ENCODE measurements at places on chromosomes 1 and 21. TPM values are rescaled to one million over a fixed set of nuclear protein-coding genes. Genes with fewer than 3 reads are reported as not detected.

KRTAP11-1 gene
- total RNA-seq: not detected

GRCh38 chr1:26280333-26281042 lies 602 bp downstream of the SH3BGRL3 start:
- DNase-seq: no peak

GRCh38 chr1:22334860-22335550 lies 116.6 kb upstream of the ZBTB40 start:
- no peak for DNase-seq

- DNase-seq: no peak
Measured at GRCh38 chr1:161241682-161242081, 3.7 kb upstream of the NR1I3 start.

CYP4A22 gene
- not detected for total RNA-seq

F13B gene
- not detected for total RNA-seq

LYPD8 gene
- not detected for total RNA-seq

DNA sequence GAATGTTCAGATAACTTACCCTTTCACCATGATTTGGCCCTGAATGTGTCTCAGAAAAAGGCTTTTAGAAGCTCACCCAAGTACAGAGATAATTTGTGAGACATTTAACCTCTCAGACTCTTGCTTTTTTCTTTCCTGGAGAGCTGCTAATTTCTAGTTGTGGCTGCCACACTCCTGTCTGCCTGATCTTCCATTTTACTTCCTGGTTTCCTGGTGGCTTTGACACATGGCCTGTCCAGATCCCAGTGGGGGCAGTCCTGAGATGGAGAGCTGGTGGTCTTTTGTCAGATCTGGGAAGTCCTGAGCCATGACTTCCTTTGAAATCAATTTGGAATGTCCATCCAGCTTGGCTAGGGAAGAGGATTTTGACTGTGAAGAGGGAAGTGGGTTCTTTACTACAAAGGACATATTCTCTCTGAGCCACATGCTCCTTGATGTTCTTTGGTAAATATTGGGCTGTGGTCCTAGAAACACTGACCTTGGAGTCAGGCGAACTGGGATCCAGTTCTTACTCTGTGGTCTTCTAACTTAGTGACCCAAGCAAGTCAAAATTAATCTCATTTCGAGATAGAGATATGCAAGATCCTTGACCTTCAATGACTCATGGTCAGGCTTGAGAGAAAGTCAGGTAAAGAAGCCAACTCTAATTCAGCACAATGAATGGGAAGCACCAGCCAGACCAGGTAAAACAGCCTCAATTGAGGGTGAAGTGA lies 78.0 kb upstream of the HSD17B7 start:
- DNase-seq: no peak

ANGPTL3 gene
- total RNA-seq: not detected

PIGR gene
- total RNA-seq: 0.07 TPM

WNT4 gene
- not detected for total RNA-seq

- no peak for DNase-seq
Measured at GRCh38 chr1:247493106-247493505, 35.2 kb upstream of the OR2B11 start.

- no peak for DNase-seq
Measured at GRCh38 chr1:71850936-71851335, 431.4 kb downstream of the NEGR1 start.

TTC39A gene
- 0.12 TPM for total RNA-seq

DNA sequence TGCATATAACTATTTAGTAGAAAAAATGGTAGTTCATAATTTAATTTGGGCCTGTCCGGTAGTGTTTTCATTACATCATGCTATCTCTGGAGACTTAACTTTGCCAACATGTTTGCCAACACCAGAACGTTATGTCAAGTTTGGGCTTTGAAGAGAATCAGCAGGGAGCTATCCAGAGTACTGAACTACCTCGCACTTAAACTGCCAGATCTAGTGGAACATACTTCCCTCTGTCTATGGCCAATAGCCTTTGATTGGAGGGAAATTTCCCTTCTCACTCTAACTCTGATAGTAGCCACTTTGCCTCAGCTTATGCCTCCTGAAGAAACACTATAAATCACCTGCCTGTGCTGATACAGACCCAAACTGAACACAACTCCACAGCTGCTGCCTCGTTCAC lies 10.0 kb downstream of the LRRC53 start:
- DNase-seq: no peak

- DNase-seq: no peak
Measured at GRCh38 chr1:47875036-47875435, 122.1 kb downstream of the TRABD2B start.

AMY1C gene
- not detected for total RNA-seq

DNA sequence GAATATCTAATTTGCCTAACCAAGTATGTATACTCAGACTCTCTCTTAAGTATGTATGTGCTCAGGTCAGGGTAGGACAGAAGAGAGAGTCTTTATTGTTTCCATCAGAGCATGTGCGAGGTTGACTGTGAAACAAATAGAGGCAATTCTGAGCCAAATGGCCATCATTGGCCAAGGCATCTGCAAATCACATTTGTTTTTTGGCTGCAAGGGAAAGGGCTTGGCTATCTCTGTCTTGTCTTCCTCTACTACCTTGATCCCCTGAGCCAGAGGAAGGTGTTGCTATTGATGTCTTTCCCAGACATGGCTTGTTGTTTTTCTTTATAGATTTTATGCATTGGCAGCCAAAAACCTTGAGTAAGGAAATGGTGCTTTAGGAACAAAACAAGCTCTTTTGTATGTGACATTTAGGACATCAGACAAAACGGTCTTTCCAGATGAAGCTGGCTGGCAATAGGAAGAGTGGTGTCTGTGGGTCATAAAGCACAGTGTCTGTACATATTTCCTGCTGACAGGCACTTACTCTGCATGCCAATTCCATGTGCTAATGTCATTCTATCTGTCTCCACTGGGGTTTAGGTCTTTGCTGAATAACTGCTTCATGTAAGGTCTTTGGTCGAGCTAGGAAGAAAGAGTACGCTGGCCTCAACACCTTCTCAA lies 163.3 kb downstream of the BRINP2 start:
- DNase-seq: no peak

- no peak for DNase-seq
Measured at GRCh38 chr1:182861994-182862393, 22.8 kb downstream of the DHX9 start.

GRCh38 chr1:53468374-53468773 lies 9.2 kb downstream of the DMRTB1 start:
- DNase-seq: no peak

DNA sequence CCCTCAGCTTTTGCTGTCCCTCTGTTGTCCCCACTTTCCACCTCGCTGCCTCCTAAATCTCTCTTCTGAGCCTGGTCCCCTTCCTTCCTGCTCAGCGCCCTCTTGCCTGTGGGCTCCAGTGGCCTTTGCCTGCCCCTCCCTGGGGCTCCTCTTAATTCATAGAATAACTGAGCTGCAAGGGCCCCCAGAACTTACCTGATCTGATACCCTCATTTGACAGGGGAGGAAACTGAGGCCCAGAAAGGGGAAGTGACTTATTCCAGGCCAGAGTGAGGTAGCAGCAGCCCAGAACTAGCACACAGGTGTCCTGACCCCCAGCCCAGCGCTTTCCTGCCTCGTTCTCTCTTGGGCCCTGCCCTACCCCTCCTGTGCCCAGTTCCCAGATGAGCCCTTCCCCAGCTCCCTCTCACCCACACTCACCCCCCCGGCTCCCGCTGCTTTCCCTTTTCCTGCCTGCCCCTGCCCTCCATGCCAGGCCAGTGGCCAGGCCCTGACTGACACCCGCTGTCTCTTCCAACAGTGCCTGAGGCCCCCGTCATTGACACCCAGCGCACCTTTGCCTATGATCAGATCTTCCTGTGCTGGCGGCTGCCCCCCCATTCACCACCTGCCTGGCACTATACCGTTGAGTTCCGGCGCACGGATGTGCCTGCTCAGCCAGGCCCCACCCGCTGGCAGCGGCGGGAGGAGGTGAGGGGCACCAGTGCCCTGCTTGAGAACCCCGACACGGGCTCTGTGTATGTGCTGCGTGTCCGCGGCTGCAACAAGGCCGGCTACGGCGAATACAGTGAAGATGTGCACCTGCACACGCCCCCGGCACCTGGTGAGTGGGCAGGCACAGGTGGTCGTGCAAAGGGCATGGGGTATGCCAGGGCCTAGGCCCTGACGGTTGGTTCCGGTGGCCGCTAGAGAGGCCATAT lies 5.7 kb downstream of the TRIM46 start:
- DNase-seq: no peak

GRCh38 chr1:107782217-107782845 lies 182.6 kb downstream of the VAV3 start:
- DNase-seq: peak; percentile 86

GRCh38 chr1:104760017-104760416 lies 1010.3 kb downstream of the AMY1C start:
- no peak for DNase-seq

RC3H1 gene
- 43.3 TPM for total RNA-seq

GRCh38 chr1:207973898-207974568 lies 63.1 kb upstream of the CD34 start:
- no peak for DNase-seq

DNA sequence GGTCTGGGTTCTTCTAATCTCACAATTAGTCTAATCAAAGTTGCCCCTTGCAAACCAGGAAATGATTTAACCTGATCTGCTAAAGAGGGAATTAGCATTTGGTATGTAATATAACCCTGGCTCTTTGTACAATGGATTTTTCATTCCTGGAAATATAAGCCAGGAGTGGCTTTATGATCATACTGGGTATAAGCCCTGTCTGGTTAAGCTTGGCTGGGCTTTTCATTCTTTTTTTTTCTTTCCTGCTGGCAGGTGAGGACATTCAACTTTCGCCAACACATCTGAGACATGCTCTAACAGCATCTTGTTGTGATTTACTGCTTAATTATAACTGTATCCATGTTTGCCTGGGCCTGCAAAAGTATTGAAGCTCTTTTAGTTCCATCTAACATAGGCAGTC lies 20.4 kb upstream of the SDE2 start:
- no peak for DNase-seq
